Central memory CD8-positive, alpha-beta T cell (primary cell): ENCODE measurements at places on chromosomes 3 and 15.

- no peak for DNase-seq
Measured at GRCh38 chr15:60936186-60936585, 292.9 kb downstream of the RORA start.

DNA sequence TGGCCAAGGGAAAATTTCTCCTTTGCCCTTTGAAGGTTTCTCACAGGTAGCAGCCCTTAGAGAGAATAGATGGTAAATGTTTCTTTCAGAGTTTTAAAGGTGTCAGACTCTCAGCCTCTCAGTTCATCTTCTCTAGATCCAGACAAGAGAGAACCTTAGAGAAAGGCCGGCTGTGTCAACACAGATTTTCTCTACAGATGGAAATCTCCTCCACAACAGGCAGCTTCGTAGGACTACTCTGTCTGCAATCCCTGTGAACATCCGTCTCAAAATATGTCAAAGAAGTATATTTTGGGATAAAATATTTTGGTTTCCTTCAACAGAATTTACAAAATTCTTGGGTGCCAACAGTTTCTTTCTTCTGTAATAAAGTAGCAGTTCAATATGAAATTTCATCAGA is 282.1 kb upstream of the POU1F1 start:
- DNase-seq = no peak

DNA sequence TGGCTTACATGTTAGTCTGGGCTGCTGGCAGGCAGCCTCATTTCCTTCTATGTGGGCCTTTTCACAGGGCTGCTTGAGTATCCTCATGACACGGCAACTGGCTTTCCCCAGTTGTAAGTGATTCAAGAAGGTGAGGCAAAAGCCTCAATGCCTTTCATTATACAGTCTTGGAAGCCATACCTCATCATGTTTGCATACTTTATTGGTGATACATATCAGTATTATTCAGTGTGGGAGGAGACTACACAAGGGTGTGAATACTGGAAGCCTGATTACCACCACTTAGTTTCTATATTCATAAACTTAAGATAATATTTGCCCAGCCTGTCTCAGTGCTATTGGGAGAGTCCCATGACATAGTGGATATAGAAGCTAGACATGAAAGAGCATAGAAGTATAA is 346.8 kb downstream of the SOX2 start:
- DNase-seq = no peak

GRCh38 chr15:95162967-95163531 is 931.7 kb downstream of the MCTP2 start:
- DNase-seq = no peak

DNA sequence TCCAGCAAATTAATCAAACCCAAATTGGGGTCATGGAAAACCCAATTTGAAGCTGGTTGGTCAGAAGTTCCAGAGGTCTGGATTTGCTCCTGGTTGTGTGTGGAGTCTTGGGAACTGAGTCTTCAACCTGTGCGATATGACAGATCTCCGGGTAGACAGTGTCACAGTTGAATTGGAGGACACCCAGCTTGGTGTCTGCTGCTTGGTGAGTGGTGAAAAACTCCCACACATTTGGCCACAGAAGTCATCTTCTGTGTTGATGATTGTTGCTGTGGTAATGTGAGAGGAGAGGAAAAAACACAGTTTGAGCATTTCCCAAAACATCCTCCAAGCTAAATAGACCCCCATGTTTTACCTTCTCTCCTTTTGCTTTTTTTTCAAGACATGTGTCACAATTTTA is 218.1 kb downstream of the TP63 start:
- no peak for DNase-seq

GRCh38 chr3:183826448-183827250 is 1.3 kb upstream of the MAP6D1 start:
- DNase-seq = no peak

GRCh38 chr3:45936261-45936660 is 7.0 kb upstream of the CXCR6 start:
- DNase-seq = no peak

GRCh38 chr3:7190095-7190494 is 329.2 kb downstream of the GRM7 start:
- DNase-seq = no peak

GRCh38 chr3:106440672-106441071 is 571.9 kb upstream of the CBLB start:
- DNase-seq = no peak

DNA sequence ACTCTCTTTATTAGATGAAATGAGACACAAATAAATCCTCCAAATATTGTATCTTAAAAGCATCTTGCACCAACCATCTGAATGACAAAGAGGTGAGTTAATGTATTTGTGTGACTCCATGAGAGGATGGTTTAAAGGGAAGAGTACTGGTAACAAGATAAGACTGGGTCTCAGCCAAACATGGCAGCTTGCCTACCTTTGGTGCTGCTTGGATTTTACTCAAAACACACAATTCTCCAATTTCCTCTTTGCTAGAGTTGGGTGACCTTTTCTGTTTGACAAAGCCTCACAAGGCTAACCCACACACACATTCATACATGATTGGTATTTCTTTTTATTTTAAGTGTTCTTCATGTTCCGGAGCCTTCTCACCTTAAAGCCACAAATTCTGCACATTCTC is 506.4 kb downstream of the FGF12 start:
- no peak for DNase-seq

DNA sequence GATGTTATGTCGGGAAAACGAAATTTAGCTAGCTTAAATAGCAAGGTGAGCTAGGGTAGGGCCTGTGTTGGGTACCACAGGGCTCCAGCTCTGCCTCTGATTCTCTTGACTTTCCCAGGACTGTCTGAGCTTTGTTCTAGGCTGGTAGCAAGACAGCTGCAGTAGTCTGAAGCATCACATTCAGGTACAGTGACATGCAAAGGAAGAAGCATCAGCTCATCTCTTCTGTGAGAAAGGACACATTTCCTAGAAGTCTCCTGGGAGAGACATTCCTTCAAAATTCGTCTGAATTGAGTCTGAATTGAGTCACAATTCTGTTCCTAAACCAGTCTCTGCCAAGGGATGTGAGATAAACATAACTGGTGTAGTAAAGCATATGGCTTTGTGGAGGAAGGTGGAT is 8.5 kb upstream of the UBXN7 start:
- no peak for DNase-seq

DNA sequence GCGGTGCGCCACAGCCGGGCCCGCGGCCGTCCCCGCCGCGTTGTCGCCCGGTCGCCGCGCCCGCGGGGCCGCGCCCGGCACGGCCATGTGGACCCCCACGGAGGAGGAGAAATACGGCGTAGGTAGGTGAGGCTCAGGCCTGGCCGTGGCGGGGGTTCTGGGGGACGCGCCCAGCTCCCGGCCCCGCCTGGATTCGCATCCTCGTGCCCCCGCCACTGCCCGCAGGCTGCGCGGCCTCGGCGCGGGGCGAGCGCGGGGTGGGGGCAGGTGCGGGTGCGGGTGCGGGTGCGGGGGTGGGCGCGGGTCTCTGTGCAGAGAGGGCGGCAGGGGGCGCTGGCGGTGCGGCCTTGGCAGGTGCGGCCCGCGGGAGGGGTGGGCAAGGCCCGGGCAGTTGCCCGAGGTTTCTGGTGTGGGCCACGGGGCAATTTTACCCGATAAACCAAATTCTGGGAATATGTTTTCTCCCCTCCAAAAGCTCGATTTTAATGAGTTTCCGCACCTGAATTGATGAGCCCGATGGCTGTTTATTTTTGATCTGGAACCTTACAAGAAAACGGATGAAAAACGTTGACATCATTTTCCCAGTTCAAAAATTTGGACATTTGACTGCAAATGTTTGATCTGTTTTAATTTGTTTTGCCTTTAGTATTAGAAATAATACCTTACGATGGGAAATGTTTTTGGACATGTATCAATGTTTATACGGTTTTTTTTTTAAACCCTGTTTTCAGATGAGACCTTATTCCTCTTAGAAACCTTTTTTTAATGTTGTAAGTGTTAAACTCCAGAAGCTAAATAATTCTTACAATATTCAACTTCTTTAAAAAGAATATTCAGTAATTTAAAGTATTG is 678 bp downstream of the DOCK3 start:
- no peak for DNase-seq
